ENCODE measurements at places on chromosomes 5 and 9. TPM values are rescaled to one million over a fixed set of nuclear protein-coding genes. Genes with fewer than 3 reads are reported as not detected.

Gene FAM78A
- 1.4 TPM for polyA plus RNA-seq

Gene WDR31
- 2.0 TPM for polyA plus RNA-seq

Gene TAS2R1
- not detected for polyA plus RNA-seq

Gene SPINK6
- polyA plus RNA-seq, result not detected

Gene HRH2
- 3.6 TPM for polyA plus RNA-seq

Gene NUTM2F
- not detected for polyA plus RNA-seq

Gene CCNG1
- 78.0 TPM for polyA plus RNA-seq

Gene KDM4C
- polyA plus RNA-seq, result 17.6 TPM

Data from sigmoid colon (tissue), 7 donors.